ENCODE measurements at places on chromosomes 1 and 21.

- no peak for DNase-seq
Measured at GRCh38 chr1:107051266-107051665, 5.2 kb upstream of the PRMT6 start.

DNA sequence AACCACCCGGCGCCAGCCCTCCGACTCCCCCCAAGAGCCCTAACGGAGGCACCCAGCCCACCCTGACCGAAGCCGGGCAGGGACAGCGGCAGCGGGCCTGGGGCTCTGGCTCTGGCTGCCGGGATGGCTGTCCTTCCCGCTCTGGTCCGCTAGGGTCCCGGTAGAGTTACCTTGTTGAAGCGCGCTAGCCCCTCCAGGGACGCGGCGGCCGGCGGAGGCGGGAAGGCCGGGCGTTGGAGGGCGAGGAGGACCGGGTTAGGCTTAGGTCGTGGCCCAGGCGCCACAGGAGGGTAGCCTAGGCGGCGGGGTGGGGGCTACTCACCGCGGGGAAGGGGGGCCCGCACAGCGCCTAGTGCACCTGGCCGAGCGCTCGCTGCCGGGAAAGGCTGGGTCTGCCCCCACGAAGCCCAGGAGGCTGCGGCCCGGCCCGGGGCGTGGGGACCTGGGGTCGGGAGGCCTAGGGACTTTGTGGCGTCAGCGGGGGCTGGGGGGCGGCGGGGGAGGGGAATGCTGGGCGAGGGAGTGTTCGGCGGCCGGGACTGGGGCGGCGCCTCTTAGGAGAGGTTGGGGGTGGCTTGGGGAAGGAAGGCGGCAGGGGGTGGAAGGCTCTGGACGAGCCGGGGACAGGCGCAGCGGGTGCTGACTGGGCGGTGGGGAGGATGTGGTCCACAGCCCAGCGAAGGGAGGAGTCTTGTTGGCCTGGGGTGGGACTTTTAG lies at the start of gene TRIM17:
TSS of gene TRIM17 (minus strand) at position 645 of the 717 bp plus-strand sequence. CDS start 1,789 bp downstream, outside the sequence.
- DNase-seq: no peak

GRCh38 chr1:81880781-81881180 lies 80.0 kb downstream of the ADGRL2 start:
- no peak for DNase-seq

GRCh38 chr21:34220556-34221195 lies 143.1 kb upstream of the KCNE2 start:
- no peak for DNase-seq

DNA sequence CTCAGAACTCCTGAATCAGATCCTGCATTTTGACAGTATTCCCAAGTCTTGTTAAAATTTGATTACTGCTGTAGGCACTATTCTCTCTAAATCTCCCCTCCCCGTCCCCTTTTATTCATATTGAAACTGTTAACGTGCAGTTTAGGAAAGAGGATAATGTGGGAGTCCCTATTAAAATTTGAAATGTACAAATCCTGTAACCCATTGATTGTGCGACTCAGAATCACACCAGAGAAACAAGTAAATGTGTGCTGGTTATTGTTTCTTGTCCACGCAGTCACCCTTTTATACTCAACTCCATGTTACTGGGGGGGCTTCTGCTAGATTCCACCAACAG lies 584 bp upstream of the LTN1 start:
- no peak for DNase-seq

GRCh38 chr1:203361945-203362719 lies 11.2 kb upstream of the FMOD start:
- DNase-seq: no peak

DNA sequence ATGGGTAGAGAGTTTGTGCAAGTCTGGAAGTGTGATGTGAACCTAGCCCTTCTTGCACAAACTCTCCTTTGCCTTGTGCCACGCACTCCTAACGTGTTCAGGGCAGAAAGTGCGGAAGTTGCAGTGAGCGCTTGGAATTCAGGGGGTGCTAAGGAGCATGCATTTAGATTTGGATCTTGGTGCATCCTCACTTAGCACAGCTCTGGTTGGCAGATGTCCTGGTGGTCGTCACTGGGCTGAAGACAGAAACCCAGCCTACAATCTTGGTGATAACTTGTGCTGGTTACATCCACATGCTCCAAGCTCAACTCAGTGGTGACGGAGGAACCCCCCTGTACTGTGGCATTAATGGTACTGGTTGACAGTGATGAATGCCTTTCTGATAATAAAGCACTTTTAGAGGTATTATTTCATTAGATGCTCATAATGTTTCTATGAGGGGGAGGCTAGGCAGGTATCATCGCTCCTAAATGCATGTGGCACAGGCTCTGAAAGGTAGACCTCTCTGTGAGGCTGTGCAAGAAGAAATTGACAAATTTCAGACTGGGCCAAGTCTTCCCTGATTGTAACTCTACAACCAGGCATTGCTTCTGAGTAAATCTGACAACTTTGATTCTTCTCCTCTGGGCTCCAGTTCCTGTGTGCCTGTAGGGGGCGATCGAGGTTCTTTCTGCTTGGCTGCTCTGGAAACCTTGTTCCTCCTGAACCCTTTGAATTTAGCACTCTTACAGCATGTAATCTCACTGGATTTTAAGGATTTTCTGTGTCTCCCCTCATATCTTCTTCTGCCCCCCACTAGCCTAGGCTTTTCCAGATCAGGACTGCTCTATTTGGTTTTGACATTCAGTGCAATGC lies 40.6 kb downstream of the MAPKAPK2 start:
- no peak for DNase-seq

DNA sequence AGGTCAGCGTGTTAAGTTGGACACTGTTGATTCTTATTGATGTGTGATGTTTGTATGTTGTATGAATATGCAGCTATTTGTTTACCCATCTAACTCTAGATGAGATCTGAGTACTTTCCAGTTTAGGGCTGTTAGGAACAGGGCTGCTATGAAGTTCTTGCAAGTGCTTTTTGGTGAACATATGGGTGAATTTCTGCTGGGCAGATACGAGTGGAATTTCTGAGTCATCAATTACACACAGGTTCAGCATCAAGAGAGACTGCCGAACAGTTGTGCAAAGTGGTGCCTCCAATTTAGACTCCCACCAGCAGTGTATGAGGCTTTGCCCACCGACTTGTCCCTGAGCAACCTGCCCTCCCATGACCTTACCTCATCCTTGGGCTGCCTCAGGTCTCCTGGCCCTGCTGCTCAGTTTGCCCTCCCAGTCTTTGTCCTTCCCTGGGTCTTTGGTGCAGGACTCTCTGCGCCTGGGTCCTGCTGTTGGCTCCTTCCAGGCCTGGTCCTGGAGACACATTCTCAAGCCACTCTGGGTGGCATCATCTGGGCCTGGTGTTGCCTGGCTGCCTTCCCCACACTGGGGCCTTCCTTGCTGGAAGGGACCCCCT lies 343.6 kb downstream of the PTPRU start:
- DNase-seq: no peak

GRCh38 chr1:85550784-85551516 lies 29.6 kb upstream of the CCN1 start:
- no peak for DNase-seq

DNA sequence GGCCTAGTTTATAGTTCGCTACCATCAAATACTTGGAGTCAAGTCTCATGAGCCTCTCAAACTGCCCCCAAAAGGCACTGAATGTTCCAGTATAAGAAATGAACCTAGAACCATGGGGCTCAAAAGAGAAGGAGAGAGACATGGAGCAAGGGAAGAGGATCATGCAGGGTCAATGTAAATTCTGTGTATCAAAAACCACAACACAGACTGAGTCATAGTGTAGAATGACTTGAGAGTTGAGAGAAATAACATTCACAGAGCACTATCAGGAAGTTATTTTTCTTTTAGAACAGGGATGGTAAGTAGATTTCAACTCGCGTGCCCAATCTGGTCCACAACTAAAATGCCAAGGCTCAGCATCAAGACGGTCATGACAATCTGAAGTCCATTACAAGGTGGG lies 59.8 kb downstream of the GNG12 start:
- no peak for DNase-seq

DNA sequence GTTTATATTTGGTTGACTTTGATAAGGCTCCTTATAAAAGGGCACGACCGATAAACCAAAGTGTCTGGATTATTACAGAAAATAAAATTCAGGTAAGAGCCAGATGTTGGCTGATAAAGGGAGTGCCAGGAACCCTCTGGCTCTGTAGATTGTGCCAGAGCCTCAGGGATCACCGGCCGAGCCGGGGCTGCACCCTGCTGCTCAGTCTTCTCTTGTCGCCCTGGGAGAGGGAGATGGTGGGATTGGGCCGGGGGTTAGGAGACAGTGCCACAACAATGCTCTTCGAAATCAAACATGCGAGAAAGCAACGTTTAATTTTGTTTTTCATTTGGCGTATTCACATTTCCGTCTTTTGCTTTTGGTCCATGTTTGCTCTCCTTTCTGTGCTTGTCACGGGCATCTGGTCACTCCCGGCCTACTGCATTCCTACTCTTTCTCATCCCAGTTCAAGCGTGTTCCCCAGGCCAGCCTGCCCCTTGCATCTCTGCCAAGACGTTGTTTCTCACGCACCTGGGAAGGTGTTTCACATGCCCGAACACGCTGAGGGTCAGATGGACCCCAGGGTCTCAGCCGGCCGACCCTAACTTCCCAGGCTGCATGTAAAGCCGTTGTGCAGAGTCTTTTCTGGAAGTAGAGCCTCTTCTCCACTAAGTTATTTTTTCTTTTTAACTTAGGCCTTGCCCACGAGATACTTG lies 18.8 kb upstream of the C2CD2 start:
- no peak for DNase-seq

DNA sequence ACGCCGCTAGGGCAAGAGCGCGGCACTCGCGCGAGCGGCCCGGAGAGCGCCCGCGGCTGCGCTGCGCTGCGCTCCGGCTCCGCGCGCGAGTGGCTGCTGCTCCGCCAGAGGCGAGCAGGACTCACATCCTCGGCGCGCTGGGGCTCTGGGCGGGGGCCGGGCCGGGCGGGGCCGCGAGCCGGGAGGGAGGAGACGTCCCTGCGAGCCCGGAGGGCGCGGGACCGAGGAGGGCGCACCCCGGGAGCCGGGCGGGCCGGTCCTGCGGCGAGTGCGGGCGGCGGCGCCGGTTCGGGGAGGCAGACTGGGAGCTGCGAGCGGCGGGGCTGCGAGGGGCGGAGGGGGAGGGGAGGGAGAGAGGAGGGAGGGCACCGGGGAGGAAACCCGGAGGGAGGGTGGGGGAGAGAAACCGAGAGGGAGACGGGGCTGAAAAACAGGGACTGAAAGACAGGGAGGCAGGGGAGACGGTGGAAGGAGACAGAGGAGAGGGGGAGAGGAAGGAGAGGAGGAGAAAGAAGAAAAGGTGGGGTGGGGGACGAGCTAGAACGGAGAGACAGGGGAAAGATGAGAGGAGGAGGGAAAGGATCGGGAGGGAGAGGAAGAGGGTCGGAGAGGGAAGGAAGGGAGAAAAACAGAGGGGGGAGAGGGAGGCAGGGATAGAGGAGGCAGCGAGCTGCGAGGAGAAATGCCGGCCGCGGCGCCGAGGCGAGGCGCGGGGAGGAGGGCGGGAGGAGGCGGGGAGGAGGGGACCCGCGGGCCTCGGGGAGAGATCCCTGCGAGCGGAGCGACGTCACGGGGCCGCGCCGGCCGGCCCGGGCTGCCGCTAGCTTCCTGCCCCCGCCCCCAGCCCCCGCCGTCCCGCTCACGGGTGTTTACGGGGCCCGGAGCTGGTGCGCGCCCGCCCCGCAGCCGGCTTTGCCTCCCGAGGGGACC lies at the start of gene CAMK2N1:
TSS of gene CAMK2N1 (minus strand) at position 684 of the 930 bp plus-strand sequence. CDS start 831 bp downstream, outside the sequence.
- peak; percentile 36 for DNase-seq

GRCh38 chr1:58893257-58893869 lies 109.5 kb upstream of the JUN start:
- DNase-seq: no peak

DNA sequence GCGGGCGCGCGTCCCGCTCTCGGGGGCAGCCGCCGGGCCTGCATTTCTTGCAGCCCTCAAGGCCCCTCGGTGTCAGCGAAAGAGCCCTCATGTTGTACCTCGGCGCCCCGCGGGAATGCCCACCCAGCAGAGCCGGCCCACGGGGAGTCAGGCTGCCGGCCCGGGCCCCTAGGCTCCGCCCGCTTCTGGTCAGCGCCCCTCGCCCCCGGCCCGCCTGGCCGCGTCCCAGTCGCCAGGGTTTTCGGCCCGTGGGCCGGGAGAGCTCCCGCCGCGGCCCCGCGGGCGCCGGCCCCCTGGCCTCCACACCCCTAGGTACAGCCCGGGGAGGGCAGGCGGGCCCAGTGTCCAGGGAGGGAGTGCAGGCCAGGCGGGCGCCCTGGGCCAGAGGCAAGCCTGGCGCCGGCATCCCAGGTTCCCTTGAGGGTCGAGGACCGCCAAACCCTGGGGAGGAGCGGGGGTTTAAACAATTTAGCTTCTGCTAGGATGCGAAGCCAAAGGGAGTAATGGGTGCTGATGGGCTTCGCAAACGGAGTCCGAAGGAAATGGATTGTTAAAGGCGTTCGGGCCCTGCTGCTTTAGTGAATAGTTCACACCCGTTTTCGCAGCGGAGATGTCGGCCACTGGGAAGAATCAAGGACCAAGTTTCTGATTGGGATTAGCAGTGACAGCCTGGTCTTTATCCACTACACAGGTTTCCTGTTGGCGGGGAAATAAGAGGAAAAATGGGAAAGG lies 486 bp upstream of the KCNA3 start:
- DNase-seq: no peak

DNA sequence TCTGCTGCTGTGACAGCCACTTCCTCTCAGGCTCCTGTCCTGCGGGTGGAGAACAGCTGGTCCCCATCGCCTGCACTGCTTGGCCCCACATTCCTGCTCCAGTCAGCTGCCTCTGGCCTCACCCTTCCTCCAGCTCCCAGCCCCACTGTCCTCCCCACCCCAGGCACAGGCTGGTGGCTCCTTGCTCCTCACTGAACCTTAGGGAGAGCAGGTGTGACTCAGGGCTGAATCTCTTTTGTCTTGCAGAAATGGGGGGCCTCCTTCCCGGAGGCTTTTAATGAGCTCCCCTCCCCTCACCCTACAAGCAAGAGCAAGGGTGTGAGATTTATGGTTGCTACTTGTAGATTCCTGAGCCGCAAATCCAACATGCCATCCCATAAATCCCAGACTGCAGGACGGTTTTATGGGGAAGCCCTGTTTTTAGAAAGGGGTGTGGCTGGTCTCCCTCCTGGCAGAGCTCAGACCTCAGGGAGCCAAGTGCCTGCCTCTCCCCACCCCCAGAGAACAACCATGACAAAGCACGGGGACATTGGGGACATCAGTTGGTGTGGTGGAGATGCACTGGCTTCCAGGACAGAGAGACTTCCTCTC lies 15.2 kb downstream of the CDK18 start:
- no peak for DNase-seq

DNA sequence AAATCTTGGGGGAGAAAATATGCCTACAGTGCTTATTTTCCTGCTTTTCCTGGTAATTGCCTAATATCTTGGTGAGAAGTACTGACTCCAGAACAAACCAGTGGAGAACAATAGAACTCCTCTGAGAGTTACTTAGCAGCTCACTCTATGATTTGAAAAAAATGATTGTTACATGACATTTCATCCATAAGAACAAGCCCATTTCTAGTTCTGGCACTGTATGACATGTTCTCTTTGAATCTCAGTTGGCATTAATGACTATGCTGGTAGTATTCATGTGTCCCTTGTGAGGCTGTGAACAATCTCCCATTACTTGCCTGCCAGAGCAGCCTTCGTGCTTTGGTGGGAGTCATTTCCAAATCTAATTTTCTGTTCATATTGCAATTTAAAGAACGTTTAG lies 58.0 kb downstream of the CLIC4 start:
- no peak for DNase-seq

Measured in stimulated activated CD8-positive, alpha-beta memory T cell treated with anti-CD3 and anti-CD28 coated beads, Interleukin-4, amount 100 ng/mL, for 1 hour (primary cell).